Upper lobe of left lung (tissue), 6 donors: ENCODE measurements at places on chromosomes 12 and 14.

- DNase-seq: no peak
- H3K4me1 ChIP-seq: peaks cover 5% of the 10 kb centered on the region
- H3K27ac ChIP-seq: no peak overlapping the region
- H3K36me3 ChIP-seq: no peaks in the 10 kb centered on the region
Measured at GRCh38 chr14:63652406-63652805, 10.7 kb upstream of the WDR89 start.

- no peak for DNase-seq
- no peak overlapping the region for H3K27ac ChIP-seq
- no peaks in the 10 kb centered on the region for H3K4me1 ChIP-seq
- no peaks in the 10 kb centered on the region for H3K27me3 ChIP-seq
- H3K36me3 ChIP-seq: no peaks in the 10 kb centered on the region
Measured at GRCh38 chr14:91038439-91038838, 22.0 kb downstream of the RPS6KA5 start.

DNA sequence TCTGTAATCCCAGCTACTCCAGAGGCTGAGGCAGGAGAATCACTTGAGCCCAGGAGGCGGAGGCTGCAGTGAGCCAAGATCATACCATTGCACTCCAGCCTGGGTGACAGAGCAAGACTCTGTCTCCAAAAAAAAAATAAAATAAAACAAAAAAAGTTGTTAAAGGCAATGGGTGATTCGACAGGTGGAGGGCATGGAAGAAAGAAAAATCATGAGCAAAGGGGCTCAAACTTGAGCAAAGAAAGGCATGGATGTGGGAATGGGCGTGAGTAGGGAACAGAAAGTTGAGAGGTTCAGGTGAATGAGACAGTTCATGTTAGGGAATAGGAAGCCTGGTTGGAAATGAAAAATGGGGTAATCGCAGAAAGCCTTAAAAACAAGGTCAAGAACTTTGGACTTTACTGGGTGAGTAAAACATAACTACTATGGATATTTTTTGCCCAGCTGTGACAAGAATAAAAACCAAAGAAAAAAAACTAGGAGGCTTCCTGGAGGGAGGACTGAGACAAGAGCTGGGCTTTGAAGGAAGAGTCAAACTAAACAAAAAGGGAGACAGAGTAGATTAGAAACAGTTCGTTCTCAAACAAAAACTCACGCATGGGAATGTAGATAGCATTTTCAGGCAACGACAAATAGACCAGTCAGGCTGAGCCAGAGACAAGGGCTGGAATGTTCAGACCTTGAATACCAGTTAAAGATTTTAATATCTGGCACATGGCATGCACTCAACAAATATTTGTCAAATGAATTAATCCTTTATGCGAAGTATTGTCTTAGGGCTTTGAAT, 18.8 kb downstream of the PYM1 start:
- H3K27ac ChIP-seq: no peak overlapping the region
- H3K4me3 ChIP-seq: no peak overlapping the region
- H3K4me1 ChIP-seq: peaks cover 8% of the 10 kb centered on the region
- no peak for DNase-seq

GRCh38 chr12:51643951-51644350, 52.9 kb downstream of the SCN8A start:
- H3K36me3 ChIP-seq: no peaks in the 10 kb centered on the region
- H3K27me3 ChIP-seq: no peaks in the 10 kb centered on the region
- no peak for DNase-seq
- H3K27ac ChIP-seq: no peak overlapping the region

- no peak for DNase-seq
- H3K4me1 ChIP-seq: peaks cover 21% of the 10 kb centered on the region
- no peaks in the 10 kb centered on the region for H3K27me3 ChIP-seq
- H3K36me3 ChIP-seq: no peaks in the 10 kb centered on the region
Measured at GRCh38 chr14:68271913-68272391, 452.4 kb downstream of the RAD51B start.

- H3K27ac ChIP-seq: no peak overlapping the region
- no peak overlapping the region for H3K4me3 ChIP-seq
- H3K36me3 ChIP-seq: no peaks in the 10 kb centered on the region
- no peak for DNase-seq
Measured at GRCh38 chr14:57080691-57081090, 188.0 kb downstream of the EXOC5 start.

DNA sequence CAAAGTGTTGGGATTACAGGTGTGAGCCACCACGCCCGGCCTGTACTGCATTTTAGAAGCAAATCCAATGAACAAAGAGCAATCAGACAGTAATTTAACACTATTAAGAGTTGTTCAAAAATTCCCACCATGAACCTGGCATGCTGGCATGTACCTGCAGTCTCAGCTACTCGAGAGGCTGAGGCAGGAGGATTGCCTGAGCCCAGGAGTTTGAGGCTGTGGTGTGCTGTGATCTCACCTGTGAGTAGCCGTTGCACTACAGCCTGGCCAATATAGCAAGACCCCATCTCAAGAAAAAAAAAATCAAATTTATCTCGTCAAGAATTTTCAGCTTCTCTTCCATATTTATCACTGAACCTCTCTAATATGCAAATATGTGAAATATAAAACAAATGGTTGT, 39.7 kb upstream of the KICS2 start:
- no peaks in the 10 kb centered on the region for H3K36me3 ChIP-seq
- H3K4me1 ChIP-seq: no peaks in the 10 kb centered on the region
- no peak overlapping the region for H3K27ac ChIP-seq

DNA sequence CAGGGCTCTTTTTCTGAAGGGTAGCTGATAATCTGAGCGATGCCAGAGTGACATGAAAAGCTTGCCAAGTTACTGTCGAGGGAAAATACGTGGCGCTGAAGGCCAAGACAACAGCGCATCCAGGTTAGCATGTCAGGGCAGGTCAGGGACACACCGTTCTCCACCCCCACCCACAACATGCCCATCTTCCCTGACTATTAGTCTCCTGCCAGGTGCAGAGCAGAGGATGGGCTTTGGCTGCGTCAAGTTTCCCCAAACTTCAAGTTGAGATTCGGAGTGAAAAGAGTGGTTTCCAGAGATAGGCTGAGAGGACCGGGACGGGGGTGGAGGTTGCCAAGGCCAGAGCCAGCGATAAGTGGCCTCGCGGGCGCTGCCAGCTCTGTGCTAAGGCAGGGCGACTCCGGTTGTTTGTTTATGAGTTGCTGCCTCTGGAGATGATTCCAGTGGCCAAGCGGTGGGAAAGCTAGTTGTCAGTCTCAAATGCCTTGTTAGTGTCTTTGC, 1.7 kb downstream of the TRHDE start:
- peak overlapping the region; percentile 51 for H3K4me3 ChIP-seq
- no peaks in the 10 kb centered on the region for H3K27me3 ChIP-seq
- H3K27ac ChIP-seq: peak overlapping the region; percentile 62
- peak; percentile 64 for DNase-seq
- H3K36me3 ChIP-seq: no peaks in the 10 kb centered on the region

GRCh38 chr12:109775172-109775881, 57.9 kb downstream of the TRPV4 start:
- H3K27me3 ChIP-seq: no peaks in the 10 kb centered on the region
- H3K27ac ChIP-seq: no peak overlapping the region
- H3K4me3 ChIP-seq: no peak overlapping the region
- DNase-seq: peak; percentile 68
- H3K4me1 ChIP-seq: no peaks in the 10 kb centered on the region
- no peaks in the 10 kb centered on the region for H3K36me3 ChIP-seq

GRCh38 chr14:23539248-23540140, 12.1 kb downstream of the ZFHX2 start:
- H3K27me3 ChIP-seq: no peaks in the 10 kb centered on the region
- no peak for DNase-seq
- no peaks in the 10 kb centered on the region for H3K4me1 ChIP-seq
- H3K27ac ChIP-seq: no peak overlapping the region
- no peak overlapping the region for H3K4me3 ChIP-seq
- H3K36me3 ChIP-seq: no peaks in the 10 kb centered on the region

GRCh38 chr14:56854325-56854724, 44.0 kb upstream of the OTX2 start:
- no peaks in the 10 kb centered on the region for H3K36me3 ChIP-seq
- H3K4me3 ChIP-seq: no peak overlapping the region
- no peaks in the 10 kb centered on the region for H3K4me1 ChIP-seq
- H3K27me3 ChIP-seq: no peaks in the 10 kb centered on the region

GRCh38 chr14:67267576-67268328, 26.5 kb downstream of the PALS1 start:
- H3K27me3 ChIP-seq: no peaks in the 10 kb centered on the region
- no peak for DNase-seq
- H3K4me3 ChIP-seq: no peak overlapping the region
- no peak overlapping the region for H3K27ac ChIP-seq
- H3K36me3 ChIP-seq: no peaks in the 10 kb centered on the region

DNA sequence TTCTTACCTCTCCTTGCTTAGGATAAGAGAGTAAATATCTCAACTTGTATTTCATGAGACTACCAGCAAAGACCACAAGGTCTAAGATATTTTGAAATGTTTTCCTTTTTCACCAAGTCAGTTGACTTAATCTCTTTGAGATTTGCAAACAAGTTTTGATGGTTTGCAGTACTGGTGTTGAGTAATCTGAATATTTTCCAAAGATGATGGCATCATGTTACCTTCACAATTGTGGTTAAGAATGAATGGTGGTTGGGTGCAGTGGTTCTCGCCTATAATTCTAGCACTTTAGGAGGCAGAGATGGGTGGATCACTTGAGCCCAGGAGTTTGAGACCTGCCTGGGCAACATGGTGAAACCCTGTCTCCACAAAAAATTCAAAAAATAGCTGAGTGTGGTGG, 225.7 kb downstream of the TMTC2 start:
- H3K4me1 ChIP-seq: no peaks in the 10 kb centered on the region
- H3K36me3 ChIP-seq: no peaks in the 10 kb centered on the region
- H3K4me3 ChIP-seq: no peak overlapping the region
- no peaks in the 10 kb centered on the region for H3K27me3 ChIP-seq

DNA sequence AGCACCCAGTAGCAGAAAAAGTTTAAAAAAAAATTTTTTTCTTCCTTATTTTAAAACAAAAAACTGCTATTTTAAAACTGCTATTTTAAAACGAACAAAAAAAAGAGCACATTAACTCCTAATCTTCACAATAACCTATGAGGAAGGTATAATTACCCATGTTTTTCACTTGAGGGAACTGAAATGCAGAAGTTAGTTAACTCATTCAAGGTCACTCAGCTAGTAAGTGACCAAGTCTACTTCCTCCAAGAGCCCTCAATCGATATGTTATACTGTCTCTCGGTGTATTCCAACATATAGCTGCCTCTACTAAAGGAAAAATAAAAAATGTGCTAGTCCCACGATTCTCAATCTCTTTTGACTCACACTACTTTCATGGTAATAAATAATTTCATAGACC, 7.8 kb downstream of the RPAP3 start:
- no peaks in the 10 kb centered on the region for H3K4me1 ChIP-seq
- H3K27me3 ChIP-seq: no peaks in the 10 kb centered on the region
- no peak for DNase-seq
- H3K27ac ChIP-seq: no peak overlapping the region
- H3K4me3 ChIP-seq: no peak overlapping the region

DNA sequence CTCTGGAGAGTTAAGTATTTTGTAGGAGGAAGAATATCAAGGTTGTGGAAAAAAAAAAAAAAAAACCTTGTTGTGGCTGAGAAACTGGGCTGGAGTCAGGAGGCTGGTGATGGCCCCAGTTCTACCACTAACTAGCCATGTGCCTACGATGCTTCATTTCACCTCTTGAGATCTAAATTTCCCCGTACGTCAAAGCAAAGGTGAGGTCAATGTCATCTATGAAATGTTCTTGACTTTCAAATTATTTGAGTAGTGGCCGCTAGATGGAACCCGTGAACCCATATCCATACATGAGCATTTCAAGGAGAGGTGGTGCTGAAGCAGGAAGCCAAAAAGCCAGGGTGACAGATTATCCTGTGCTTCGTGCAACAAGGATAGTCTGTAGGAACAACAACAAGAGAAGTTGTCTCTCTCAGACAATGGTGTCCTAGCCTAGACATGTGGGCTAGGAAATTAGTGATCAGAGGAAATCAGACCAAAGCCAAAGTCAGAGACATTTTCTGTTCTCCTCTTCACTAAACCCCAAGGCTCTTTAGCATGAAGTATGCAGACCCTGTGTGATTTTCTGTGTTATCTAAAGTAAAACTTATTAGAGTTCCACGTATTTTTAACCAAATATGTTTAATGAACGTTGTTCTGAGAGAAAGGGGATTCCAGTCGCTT, 95.5 kb upstream of the ETV6 start:
- H3K36me3 ChIP-seq: no peaks in the 10 kb centered on the region
- no peak for DNase-seq
- H3K4me3 ChIP-seq: no peak overlapping the region
- no peak overlapping the region for H3K27ac ChIP-seq

GRCh38 chr14:81165188-81165587, 55.6 kb downstream of the GTF2A1 start:
- H3K4me1 ChIP-seq: peaks cover 7% of the 10 kb centered on the region
- H3K36me3 ChIP-seq: no peaks in the 10 kb centered on the region
- H3K4me3 ChIP-seq: no peak overlapping the region
- H3K27ac ChIP-seq: no peak overlapping the region
- DNase-seq: no peak

- DNase-seq: no peak
- H3K4me3 ChIP-seq: no peak overlapping the region
- H3K27me3 ChIP-seq: no peaks in the 10 kb centered on the region
- no peak overlapping the region for H3K27ac ChIP-seq
- no peaks in the 10 kb centered on the region for H3K36me3 ChIP-seq
Measured at GRCh38 chr14:79467835-79468234, 743.5 kb downstream of the DIO2 start.

GRCh38 chr14:73742520-73743238, 28.5 kb upstream of the PNMA1 start:
- peaks cover 93% of the 10 kb centered on the region for H3K4me1 ChIP-seq
- H3K27me3 ChIP-seq: no peaks in the 10 kb centered on the region
- H3K27ac ChIP-seq: peak overlapping the region; percentile 89
- peaks cover 7% of the 10 kb centered on the region for H3K36me3 ChIP-seq
- no peak overlapping the region for H3K4me3 ChIP-seq

GRCh38 chr14:63766611-63767010, 38.7 kb upstream of the SGPP1 start:
- no peaks in the 10 kb centered on the region for H3K36me3 ChIP-seq
- no peaks in the 10 kb centered on the region for H3K4me1 ChIP-seq
- H3K4me3 ChIP-seq: no peak overlapping the region
- H3K27ac ChIP-seq: no peak overlapping the region
- H3K27me3 ChIP-seq: no peaks in the 10 kb centered on the region
- DNase-seq: no peak

DNA sequence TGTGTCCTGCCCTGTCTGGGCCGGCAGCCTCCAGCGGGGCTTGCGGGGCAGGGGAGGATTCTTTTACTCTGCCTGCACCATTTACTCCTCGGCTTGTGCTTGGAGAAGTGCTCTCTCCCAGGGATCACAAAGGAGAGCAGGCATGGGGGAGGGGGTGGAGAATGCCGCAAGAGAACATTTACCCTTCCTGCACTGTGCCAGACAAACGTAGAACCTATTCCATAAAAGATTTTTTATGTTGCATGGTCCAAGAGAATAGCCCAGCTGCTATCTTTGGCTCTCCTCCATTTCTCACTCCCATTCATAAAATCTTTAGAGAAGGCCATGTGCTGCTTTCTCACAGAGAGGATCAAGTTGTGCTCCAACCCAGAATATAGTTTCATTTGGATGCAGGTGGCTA, 159.4 kb downstream of the SPTSSA start:
- no peak overlapping the region for H3K4me3 ChIP-seq
- H3K27ac ChIP-seq: no peak overlapping the region
- H3K36me3 ChIP-seq: no peaks in the 10 kb centered on the region
- H3K27me3 ChIP-seq: no peaks in the 10 kb centered on the region
- DNase-seq: no peak
- no peaks in the 10 kb centered on the region for H3K4me1 ChIP-seq

GRCh38 chr12:54859502-54859901, 5.2 kb downstream of the MUCL1 start:
- no peaks in the 10 kb centered on the region for H3K4me1 ChIP-seq
- H3K36me3 ChIP-seq: no peaks in the 10 kb centered on the region
- no peaks in the 10 kb centered on the region for H3K27me3 ChIP-seq
- H3K4me3 ChIP-seq: no peak overlapping the region
- DNase-seq: no peak
- H3K27ac ChIP-seq: no peak overlapping the region
